CD14-positive monocyte (primary cell): ENCODE measurements at places on chromosomes 2 and 18.

GRCh38 chr18:48293954-48294898 lies 115.0 kb downstream of the ZBTB7C start:
- DNase-seq: no peak

GRCh38 chr2:85753525-85754312 lies at the start of gene ATOH8:
Gene ATOH8 (plus strand): TSS chr2:85753991. CDS start chr2:85754190, 199 bp downstream.
- peak; percentile 67 for DNase-seq

DNA sequence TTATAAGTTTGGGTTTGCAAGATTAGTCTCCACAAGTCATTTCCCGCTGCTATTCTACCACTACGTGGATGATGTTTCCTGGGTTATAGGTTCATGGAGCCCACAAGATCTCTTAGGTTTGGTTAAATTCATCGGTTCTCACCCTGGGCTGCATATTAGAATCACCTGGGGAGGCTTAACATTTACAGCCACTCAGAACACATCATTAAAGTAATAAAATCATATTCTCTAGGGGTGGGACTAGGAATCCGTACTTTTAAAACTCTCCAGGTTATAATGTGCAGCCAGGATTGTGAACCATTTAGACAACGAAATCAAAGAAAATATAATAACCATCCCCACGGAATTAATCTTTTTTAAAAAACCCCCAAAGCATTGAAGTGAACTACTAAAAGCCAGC lies 167.7 kb downstream of the ACTR3 start:
- no peak for DNase-seq

- DNase-seq: peak; percentile 72
Observed at GRCh38 chr2:239606741-239607516, 206.1 kb upstream of the HDAC4 start.

GRCh38 chr2:238097988-238098871 lies 1.9 kb upstream of the ESPNL start:
- peak; percentile 46 for DNase-seq

DNA sequence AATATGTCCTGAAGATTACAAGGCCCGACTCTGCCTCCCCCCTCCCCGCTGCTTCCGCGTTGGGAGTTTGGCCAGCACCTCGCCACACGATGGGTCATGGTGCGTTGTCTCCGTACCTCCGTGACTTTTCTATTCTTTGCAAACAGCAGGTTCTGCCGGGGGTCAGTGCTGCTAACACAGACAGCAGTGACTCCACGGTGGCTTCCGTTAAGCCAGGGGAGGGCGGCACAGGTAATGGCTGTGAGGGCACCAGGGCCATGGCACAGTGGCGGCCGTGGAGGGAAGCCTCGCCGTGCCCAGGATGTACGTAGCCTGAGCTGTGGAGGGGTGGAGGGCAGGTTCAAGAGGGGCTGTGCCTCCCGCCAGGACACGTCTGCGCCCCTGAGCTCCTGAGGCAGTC lies 115.5 kb downstream of the NFATC1 start:
- DNase-seq: no peak

- no peak for DNase-seq
Observed at GRCh38 chr18:7068871-7069590, 48.6 kb downstream of the LAMA1 start.

- DNase-seq: no peak
Observed at GRCh38 chr2:1868683-1869141, 124.4 kb upstream of the PXDN start.

DNA sequence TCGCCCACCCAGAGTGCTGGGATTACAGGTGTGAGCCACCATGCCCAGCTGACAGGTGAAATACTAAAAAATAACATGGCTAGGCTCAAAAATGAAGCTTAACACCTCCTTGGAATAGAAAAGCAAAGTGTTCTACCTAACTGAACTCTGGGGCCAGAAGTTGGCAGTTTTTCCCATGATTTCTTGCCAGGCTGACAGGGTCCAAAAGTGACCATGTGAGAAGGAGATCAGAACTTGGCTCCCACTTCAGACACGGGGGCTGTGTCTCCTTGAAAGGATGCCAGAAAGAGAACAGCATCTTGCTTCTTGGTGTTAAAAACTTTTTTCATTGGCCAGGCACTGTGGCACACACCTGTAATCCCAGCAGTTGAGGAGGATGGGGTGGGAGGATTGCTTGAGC lies 47.0 kb downstream of the BMPR2 start:
- no peak for DNase-seq
